GM10248 (cell line): ENCODE measurements at places on chromosomes 1 and 21.

- no peak for DNase-seq
Observed at GRCh38 chr1:36735939-36736730, 253.4 kb upstream of the CSF3R start.

GRCh38 chr1:180975551-180975950 lies 47.1 kb downstream of the STX6 start:
- no peak for DNase-seq

- no peak for DNase-seq
Observed at GRCh38 chr1:4931486-4931885, 277.1 kb downstream of the AJAP1 start.

DNA sequence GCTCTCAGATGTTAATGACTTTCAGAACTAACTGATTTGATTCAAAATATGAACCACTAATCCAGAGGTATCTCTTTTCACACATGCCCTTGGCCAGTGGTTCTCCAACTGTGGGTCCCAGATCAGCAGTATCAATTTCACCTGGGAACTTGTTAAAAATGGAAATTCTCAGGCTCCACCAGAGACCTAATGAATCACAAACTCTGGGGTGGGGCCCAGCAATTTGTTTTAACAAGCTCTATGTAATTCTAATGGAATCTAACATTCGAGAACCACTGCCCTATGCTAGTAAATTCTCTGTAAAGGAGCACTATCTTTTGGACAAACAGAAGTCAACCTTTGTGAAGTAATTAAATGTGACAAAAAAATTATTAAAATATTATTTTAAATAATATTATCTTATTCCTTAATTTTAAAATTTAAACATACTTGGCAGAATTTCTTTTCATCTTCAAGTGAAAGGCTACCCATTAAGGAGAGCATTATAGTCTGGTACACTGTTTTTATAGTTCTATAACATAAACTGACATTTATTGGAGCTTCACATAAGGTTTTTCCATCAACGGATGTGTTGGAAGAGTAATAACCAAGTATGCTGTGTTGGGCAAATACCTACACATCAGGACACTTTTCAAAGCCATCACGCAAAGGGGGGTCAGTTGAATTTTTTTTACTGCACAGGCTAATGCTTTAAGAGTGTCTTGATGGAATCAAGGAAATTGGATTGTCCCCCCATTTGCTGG lies 130.4 kb downstream of the LHX4 start:
- no peak for DNase-seq

- DNase-seq: no peak
Observed at GRCh38 chr1:117967477-117967876, 37.9 kb downstream of the WDR3 start.

GRCh38 chr1:198467907-198468306 lies 72.6 kb downstream of the ATP6V1G3 start:
- DNase-seq: no peak

DNA sequence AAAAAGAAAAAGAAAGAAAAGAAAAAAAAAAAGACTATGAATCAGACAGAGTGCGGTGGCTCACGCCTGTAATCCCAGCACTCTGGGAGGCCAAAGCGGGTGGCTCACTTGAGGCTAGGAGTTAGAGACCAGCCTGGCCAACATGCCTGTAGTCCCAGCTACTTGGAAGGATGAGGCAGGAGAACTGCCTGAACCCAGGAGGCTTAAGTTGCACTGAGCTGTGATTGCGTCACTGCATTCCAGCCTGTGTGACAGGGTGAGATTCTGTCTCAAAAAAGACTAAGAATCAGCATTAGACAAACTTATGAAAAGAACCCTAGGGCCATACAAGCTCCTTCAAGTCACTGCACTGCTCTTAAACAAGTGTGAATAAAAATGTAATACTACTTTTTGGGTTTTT lies 16.9 kb downstream of the PSMB4 start:
- DNase-seq: no peak

DNA sequence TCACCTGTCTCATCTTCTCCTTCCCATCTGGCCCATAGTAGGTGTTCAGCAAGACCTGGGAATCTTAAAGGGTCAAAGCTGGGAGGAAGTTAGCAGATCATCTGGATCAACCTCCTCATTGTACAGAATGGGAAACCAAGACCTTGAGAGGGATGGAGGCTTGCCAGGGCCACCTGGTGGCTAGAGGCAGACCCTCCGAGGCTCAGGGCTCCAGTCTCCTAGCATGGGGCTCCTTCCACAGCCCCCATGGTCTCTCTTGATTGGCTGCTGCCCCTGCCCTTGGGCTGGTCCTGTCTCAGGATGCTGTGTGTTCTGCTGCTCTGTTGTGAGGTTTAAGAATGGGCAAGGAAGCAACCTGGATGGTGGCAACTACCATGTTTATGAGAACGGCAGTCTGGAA lies 68.7 kb upstream of the CNTN2 start:
- no peak for DNase-seq

DNA sequence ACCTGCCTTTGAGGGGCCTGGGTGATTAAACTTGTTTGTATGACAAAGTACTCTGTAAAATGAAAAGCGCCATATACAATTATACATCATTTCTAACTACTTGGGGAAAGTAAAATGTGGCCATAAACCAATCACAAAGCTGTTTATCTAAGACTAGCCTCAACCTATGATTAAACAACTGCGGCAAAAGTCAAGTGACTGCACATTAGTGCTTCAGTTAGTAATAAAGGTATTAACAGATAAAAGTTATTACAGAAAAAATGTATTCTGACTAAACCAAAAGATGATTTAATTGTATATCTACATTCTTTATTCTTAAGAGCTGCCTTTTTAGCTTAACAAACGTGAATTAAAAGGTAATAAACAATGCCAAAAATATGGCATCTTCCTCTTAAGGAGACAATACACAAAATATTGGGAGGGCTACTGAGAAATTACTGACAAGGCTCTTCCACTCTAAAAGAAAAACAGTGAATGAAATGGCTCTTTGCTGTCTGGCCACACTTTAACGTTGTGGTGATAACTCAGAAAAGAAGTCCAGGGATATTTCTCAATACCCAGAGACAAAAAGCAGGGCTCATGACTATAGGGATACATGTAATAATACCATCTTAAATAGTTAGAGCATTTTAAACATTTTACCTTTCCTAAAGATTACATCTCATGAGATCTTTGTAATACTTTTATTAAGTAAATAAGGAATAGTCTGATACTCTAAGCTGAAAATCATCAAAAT lies 8.6 kb downstream of the ARHGAP29 start:
- no peak for DNase-seq

DNA sequence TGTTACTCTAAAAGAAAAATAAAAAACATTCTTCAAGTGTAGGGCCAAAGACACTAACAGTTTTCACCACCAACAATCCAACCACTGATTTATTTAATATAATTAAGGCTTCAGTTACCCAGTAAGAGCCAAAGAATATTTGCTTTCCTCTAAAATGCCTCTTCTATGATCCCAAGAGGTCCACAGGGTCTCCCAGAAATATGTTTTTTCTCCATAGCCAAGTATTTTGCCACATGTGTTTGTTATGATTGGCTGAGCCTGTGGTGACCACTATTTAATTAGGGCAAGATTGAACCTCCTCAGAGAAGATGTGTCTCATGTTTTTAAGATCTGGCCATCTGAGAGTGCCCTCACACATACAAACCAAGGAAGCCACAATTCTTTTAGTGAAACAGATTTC lies 135.9 kb downstream of the TPR start:
- DNase-seq: no peak
